ENCODE measurements at places on chromosomes 16 and 17.

DNA sequence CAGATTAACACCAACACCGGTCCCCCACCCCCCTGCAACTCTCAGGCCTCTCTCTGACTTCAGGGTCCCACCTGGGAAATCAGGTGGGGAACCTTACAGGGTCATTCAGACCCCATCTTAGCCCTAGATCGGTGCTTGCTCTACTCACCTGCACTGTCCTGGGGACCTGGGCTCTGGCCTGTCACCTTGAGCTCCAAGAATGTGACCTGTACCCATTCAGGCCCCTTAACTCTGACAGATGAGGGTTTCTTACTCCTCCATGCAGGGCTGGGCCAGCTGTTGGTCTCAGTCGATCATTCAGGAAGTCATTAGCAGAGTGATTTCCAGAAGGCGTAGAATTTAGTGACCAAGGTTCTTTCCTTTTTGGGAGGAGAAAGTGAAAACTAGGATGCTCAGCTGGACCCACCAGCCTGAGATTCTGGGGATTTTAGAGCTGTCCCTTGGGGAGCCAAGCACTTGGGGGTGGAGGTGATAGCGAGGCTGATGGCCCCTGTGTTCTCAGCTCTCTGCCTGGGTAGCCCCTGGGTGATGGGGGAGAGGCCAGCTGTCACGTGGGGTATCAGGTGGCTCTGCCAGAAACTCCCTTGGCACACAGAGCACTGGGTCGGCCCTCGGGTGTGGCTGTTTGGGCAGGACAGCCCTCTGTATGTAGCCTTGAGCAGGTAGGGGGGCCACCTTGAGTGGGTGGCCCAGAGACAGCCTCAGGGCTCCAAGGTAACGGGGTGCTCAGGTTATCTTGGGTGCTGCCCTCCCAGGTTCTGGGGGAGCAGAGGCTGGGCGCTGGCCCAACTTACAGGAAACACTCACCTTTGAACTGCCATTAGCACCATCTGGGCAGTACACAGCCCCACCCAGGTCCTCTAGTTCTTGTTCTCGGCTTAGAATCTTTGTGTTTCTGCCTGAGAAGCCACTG is 724 bp downstream of the MVP start:
- no peak for DNase-seq

- no peak for DNase-seq
These were observed 30.4 kb downstream of the ATP2C2 start for GRCh38 chr16:84398701-84399100.

- peak; percentile 76 for DNase-seq
These were observed 1.1 kb upstream of the MLLT6 start for GRCh38 chr17:38703742-38704605.

- DNase-seq = no peak
These were observed 219.2 kb downstream of the C16orf78 start for GRCh38 chr16:49592546-49593423.

DNA sequence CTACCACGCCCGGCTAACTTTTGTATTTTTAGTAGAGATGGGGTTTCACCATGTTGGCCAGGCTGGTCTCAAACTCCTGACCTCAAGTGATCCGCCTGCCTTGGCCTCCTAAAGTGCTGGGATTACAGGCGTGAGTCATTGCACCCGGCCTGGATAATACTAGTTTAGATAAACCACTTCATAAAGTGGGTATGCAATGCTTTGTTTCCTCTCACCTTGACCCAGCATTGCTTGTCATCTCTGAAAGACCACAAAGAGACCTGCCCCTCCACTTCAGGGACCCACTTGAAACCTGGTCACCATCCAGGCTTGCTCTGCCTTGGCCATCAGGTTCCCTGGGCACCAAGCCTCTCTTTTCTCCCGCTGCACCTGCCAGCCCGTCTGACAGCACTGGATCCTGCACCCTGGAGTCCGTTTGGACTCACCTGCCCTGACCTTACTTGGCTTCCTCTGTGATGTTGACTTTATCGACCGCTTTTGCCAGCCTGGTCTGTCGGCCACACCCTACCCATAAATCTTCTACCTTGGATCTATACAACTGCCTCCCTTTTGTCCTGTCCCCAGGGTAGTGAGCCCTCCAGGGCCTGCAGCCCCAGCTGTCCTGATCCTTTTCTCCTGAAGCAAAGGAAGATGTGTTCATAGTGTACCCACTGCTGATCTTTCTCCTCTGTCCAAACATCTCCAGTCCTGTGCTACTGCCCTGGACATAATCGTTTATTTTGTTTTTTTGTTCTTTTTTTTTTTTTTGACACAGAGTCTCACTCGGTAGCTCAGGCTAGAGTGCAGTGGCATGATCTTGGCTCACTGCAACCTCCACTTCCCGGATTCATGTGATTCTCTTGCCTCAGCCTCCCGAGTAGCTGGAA is 12.7 kb upstream of the ZG16 start:
- DNase-seq = no peak

GRCh38 chr16:29736764-29737163 is 9.0 kb downstream of the C16orf54 start:
- DNase-seq = no peak

DNA sequence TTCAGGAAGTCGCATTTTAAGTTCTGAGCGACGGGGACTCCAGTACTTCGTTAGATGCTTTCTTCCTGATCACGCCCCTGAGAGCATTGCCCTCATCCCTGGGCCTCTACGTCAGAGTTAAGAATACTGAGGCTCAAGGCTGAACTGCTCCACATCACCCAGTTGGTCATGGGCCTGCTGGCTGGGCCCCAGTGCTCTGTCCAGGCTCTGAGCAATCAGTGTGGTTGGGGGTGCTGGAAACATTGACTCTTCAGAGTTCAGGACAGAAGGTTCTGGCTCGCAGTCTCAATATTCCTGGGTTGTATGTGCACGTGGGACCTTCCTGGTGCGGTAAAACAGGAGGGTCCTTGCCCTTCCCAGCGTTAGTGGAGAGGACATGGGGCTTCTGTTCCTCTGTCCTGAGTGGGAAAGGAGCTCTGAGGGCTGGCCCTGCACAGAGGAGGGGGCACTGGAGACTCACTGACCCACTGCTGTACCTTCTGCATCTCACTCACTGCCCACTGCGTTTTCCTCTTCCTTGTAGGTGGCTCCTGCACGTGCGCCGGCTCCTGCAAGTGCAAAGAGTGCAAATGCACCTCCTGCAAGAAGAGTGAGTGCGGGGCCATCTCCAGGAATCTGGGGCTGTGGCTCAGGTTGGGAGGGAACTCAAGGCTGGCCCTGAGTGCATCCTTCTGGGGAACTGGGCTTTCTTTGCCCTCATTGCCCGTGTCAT is 518 bp downstream of the MT1E start:
- no peak for DNase-seq

GRCh38 chr16:47386201-47386718 is 74.6 kb downstream of the ITFG1 start:
- DNase-seq = no peak

Data from stimulated activated CD8-positive, alpha-beta memory T cell treated with anti-CD3 and anti-CD28 coated beads, Interleukin-7, amount 100 ng/mL, for 24 hours (primary cell).